IPS DF 6.9 (cell line): ENCODE measurements at places on chromosomes 6 and 20.

- DNase-seq = no peak
Observed at GRCh38 chr6:159650314-159650713, 42.7 kb downstream of the SOD2 start.

DNA sequence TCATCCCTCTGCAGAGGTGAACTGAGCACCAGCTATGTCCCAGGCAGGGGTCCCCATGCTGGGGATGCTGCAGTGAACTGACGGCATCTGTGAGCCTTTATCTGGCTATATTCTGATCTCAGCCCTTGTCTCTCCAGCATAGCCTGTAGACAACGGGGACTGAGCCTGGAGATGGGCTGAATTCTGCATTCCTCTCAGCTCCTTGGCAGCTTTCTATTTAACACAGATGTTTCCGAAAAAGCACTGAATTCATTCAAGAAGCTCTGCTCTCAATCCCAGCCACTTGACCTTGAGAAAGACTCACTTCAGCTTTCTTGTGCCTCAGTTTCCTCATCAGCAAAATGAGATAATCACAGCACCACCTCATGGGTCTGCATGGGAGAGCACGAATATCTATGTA is 204.4 kb upstream of the PMEPA1 start:
- DNase-seq = no peak

- no peak for DNase-seq
Observed at GRCh38 chr20:51871943-51872342, 69.6 kb upstream of the SALL4 start.

GRCh38 chr20:59123678-59124255 is 39.9 kb upstream of the ZNF831 start:
- no peak for DNase-seq
